NCI-H526 treated with DMSO at 0.1 percent for 48 hours (cell line): ENCODE measurements at places on chromosomes 7 and 10.
A peak's percentile ranks its signal among the peaks of the same experiment; 100 is the strongest.

GRCh38 chr7:82017334-82017943, 247.6 kb upstream of the HGF start:
- peak; percentile 25 for DNase-seq

DNA sequence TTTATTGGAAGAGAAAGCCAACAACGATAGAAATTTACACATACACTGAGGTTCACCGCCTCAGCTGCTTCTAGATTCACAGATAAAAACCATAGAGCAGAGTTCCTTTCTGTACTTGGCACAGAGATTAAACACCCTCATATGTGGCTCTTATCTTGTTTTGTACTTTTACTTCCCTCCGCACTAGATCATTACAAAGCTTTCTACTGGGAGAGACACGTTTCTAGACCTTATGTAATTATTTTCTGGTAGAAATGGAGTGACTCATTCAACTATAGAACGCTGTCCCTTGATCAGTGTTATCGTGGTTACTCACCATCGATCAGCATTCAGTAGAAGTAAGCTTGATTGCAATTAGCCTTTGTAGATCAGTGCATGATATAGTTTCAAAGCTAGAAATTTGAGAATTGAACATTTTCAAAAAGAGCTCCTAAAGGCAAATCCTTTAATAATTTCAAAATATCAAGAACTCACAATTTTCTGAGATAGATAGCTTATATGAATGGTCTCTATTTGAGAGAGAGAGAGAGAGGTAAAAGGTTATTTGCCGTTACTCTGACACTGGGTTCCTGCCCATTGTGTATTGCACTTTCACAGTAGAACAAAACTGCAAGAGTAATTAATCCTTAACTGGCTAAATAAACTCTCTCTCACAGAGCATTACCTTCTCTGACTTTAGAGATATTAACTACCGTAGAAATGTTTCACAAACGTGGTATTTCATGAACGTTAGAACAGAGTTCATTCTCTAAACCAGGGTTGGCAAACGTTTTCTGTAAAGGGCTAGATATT, 26.1 kb upstream of the DNAJC1 start:
- no peak for DNase-seq

DNA sequence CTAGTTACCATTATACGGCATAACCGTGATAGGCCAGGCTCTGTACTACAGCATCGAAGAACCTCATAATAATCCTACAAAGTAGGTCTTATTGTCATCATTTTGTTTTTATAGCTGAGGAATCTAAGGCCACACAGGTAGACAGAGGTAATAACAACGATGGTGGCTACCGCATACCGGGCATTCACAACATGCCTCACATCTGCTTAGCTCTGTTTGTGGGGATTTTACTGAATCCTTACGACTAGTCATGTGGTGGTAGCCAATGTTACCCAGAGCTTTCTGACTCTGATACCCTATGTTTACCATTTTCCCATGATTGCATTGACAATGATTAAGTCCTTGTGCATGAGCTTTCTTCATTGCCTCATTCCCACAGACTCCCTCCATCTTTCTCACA, 269.4 kb downstream of the TCF7L2 start:
- DNase-seq: no peak

GRCh38 chr7:47932016-47932415, 16.2 kb downstream of the PKD1L1 start:
- DNase-seq: no peak

GRCh38 chr7:66558660-66559465, 69.8 kb upstream of the KCTD7 start:
- no peak for DNase-seq

DNA sequence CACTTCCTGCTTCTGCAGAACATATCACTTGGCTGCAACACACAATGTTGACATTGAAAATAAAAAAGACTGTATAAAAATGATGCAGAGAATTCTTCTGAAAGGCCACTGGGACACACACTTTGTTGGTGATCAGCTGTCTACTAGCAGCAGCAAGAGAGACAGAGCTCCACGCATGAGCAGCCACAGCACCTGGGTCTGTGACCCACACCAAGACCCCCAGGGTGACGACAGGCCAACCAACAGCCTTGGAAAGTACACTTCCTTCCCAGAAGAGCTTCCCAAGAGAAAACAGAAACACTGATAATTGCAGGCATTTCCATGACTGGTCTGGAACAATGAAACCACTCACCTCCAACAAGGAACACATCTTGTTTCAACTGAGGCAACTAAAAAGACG, 239.0 kb downstream of the DIP2C start:
- no peak for DNase-seq

DNA sequence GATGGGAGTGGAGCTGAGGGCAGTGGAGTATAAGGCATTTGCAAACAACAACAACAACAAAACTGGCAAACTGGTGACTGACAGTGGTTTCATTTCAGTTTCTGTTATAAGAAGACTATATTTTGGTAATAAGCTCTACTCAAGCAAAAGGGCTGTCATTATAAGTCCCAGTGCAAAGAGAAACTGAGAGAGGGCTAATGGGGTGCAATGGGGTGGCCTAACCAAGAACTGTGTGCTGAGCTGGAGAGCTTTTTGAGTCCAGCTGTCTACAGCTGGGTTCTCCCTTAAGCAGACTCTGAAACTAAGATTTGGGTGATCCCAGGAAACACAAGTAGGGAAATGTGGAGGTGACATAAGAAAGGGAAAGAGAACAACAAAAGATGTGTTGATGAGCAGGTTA, 439.3 kb downstream of the ADRA2A start:
- no peak for DNase-seq

DNA sequence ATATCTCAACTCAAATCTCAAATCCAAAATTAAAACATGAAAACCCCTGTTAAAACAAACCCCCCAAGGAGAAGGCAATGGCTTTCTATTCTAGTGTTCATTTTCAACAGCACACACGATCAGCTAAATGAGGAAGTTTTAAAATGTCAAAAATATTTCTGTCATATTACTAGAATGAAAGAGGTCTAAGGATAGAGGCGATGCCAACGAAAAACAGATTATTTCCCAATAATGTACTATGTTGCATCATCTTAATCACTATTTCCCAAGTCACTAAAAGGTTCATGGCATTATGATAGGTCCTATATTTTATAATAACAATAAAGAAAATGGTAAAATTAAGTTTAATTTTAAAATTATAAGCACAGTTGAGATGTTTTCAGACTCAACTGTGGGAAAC, 10.1 kb downstream of the CNOT4 start:
- no peak for DNase-seq

- peak; percentile 84 for DNase-seq
These were observed 185.2 kb downstream of the SLC25A13 start for GRCh38 chr7:96136600-96137239.

- peak; percentile 4 for DNase-seq
These were observed at the start of gene PRKAR1B for GRCh38 chr7:727104-727805. Gene PRKAR1B (minus strand): TSS chr7:727281. CDS start chr7:711505, 15,776 bp downstream.

DNA sequence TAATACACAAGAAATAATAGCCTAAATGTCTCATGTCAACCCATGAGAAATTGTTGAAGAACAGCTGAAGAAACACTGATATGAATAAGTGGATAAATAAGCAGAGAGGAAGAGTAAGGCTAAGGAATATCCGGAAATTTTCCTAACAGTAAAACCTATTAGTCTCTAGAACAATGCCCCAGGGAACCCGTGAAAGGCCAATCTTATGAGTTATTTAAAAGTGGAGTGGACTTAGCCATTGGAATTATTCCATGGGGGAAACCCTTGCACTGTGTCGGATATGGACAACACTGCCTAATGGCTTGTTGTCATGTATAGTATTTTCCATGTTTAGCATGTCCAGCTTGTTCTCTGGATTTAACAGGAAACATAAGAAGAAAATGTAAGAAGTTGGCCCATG, 217.2 kb upstream of the PLXNA4 start:
- DNase-seq: no peak

DNA sequence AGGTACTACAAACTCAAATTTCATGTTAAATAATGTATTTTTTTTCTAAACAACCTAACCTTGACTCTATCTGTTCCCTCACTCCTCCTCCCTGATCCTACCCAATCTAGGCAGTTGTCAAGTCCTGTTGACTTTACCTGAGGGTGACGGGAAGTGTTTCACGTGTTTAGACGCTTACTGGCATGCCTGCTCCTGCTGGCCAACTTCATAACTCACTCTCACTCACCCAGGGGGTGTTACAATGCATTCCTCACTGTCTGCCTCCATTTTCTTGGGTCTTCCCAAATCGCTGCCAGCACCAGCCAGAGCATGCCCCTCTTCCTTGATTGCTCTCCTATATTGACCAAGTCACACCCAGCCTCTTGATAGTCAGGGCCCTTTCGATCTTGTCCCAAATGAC, 28.3 kb downstream of the CRCP start:
- DNase-seq: no peak

GRCh38 chr10:121171825-121172787, 320.9 kb downstream of the WDR11 start:
- no peak for DNase-seq

DNA sequence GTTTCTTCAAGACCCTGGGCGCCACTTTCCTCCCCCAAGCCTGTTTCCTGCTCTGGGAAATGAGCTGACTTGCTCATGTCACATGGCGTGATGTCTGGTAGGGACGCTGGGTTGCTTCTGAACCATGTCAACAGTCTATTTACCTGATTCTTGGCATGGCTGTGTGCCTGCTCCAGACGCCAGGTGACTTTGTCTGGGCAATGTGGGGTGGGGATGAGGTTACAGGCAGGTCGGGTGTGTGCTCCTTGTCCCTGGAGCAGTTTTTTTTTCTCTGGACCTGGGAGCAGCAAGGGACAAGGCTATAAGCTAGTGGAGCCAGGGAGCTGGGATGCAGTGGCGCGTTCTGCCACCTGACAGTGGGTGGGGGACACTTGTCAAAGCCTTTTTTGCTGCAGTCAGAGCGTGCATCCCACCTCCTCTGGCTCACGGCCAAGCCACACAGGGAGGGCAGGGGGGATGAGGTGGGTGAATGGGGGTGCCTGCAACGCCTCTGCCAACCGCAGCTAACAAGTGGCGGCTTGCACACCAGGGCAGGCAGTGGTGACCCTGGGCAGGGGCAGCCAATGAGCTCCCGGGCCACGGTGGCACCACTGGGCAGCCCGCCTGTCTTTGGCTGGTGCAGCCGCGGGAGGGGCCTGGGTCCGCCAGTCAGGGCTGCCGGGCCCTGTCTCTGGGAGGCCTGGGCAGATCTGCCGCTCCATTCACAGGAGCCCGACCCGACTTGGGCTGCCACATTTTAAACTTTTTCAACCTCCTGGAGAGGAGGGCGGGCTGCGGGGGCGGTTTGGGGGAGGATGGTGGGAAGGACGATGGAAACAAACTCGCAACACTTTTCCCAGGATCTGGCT, 22.9 kb downstream of the DNAJB12 start:
- DNase-seq: peak; percentile 86

GRCh38 chr10:112115781-112116385, 67.7 kb downstream of the GPAM start:
- no peak for DNase-seq

DNA sequence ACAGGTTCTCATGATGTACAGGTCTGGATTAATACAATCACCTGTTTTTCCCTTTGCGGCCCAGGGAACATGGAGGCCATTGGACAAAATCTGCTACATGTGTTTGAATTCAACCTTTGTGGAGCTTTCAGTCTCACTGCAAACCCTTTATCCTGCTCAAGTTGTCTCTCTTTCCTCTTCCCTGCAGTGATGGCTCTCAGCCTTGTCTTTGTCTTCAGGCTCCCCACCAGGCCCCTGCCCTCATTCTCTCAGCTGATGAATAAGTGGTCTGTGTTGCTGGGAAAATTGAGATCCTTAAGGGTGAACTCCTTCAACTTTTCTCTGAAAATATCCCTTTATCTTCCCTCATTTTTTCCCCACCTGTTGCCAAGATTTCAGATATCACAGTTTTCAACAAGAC, 791.2 kb downstream of the GRID1 start:
- DNase-seq: no peak

GRCh38 chr7:44887293-44887692, 2.0 kb upstream of the PURB start:
- DNase-seq: no peak

DNA sequence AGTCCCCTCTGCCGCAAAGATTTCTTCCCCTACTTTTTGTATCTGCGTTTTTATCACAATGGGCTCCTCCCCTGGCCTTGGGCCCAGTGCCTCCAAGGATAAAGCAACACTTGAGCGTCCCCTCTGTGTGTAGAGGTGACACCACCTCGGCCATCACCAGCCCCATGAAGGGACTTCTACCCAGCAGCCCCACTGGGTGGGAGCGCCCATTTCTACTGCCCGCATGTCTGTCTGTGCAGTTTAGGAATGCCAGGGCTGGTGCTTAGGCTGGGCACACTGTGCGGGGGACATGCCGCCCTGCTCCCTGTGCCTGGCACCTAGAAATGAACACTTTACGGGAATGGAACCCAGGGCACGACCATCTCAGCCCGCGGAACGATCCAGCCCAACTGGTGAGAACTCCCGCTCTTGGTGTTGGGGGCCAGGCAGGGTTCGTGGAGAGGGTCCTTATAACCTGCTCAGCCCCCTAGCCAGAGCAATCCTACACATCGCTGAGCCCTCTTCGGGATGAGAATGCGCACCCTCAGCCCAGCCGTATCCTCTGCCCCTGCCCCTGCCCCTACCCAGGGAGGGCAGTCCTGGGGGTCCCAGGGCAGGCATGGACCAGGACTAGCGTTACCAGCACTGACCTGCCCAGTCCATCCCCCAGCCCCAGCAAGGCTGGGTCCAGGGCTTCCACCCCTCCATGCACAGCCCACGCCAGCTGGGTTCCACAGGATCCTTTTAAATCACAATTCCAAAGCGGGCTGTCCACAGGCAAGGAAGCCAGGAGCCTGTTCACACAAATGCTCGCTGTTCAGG, 12.8 kb downstream of the CRYGN start:
- no peak for DNase-seq

DNA sequence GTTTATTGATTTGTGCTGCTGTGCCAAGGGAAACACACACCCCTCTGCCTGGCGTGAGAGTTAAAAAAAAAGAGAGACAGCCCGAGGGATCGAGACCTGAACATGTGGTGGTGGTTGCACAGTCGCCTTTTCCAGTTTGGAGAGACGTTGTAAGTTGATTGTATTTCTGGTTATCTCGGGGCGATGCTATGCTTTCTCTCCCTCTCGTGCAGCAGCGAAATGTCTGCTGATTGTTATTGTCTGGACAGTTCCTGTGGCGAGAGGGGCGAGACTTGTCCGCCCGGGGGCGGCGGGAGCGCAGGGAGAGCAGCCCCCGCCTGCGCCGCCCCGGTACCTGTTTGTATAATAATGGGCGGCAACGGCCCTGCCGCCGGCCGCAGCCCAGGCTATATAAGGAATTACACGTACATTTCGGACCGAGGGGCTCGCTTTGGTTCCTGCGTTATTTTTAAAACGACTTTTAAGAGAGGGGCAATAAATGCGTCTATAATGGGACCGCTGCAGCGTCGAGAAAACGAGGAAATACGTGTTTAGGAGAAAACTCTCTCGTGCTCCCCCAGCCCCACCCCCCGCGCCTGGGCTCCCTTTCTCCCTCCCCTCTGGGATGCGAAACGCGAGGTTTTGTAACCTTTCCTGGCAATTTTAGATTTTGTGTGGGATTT, 1.7 kb downstream of the ZEB1 start:
- peak; percentile 15 for DNase-seq

GRCh38 chr7:1986366-1987083, 246.2 kb downstream of the MAD1L1 start:
- DNase-seq: no peak

GRCh38 chr10:70694418-70695141, 22.3 kb downstream of the ADAMTS14 start:
- no peak for DNase-seq
